ENCODE measurements at places on chromosomes 6 and 20. TPM values are rescaled to one million over a fixed set of nuclear protein-coding genes. Genes with fewer than 3 reads are reported as not detected.

The SLC2A10 gene
- total RNA-seq, result not detected

DNA sequence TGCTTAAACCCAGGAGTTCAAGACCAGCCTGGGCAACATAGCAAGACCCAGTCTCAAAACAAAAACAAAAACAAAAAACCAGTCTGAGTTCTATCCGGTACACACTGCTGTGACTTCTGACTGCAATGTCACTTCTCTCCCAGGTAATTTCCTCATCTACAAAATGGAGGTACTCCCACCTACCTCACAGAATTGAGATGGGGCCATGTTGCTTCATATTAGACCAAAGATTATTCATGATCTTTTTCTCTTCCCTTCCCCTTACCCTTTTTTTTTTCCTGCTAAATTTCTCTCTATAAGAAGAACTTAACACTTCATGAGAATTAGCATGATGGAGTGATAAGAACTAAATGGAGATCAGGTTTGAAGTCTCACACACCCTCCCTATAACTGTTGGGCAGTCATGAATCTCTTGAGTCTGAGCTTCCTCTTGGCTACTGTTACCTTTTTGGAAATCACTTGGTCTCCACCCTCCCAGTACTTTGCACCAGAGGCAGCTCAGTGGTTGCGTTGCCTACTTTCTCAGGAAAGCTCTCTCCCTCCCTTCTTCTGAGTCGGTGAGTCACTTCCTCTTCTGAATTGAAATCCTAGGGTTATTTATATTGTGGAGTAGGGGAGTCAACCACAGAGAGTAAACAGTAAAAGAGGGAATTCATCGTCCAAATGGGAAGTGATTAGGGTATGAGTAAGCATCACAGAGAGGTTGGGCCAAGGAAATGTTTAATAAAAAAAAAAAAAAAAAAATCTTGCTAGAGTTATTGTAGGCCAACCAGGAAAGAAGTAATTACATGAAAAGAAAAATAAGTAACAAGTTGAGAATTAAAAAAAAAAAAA lies 59.9 kb upstream of the MAP7 start:
- no peak overlapping the region for H3K4me3 ChIP-seq
- no peak for DNase-seq
- peaks cover 15% of the 10 kb centered on the region for H3K4me1 ChIP-seq
- H3K27ac ChIP-seq, result no peak overlapping the region
- H3K27me3 ChIP-seq, result no peaks in the 10 kb centered on the region

The IMPG1 gene
- not detected for total RNA-seq

The SLC52A3 gene
- total RNA-seq, result not detected

- DNase-seq, result no peak
- H3K36me3 ChIP-seq, result no peaks in the 10 kb centered on the region
- no peaks in the 10 kb centered on the region for H3K4me1 ChIP-seq
- no peak overlapping the region for H3K4me3 ChIP-seq
- H3K27me3 ChIP-seq, result peaks cover 11% of the 10 kb centered on the region
Observed at GRCh38 chr20:4457566-4458543, 263.9 kb upstream of the PRND start.

DNA sequence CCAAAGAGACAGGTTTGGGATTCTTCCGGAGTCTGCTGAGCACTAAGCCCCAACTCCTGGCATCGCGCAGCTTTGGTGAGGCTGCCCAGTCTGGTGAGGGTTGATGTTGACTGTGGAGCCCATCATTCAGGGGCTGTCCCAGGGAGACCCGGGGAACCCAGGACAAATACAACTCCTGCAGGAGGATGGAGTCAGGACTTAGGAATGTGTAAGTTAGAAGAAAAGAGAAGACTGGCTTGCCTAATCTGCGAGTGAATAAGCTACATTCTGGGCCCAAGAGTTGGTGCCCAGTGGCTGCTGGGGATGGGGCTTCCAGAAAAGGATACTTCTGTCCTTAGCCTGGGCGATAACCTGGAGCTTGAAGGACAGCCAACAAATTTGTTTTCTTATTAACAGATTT lies 47.9 kb downstream of the STK35 start:
- no peak overlapping the region for H3K27ac ChIP-seq
- H3K4me3 ChIP-seq, result no peak overlapping the region
- DNase-seq, result no peak
- H3K27me3 ChIP-seq, result no peaks in the 10 kb centered on the region

DNA sequence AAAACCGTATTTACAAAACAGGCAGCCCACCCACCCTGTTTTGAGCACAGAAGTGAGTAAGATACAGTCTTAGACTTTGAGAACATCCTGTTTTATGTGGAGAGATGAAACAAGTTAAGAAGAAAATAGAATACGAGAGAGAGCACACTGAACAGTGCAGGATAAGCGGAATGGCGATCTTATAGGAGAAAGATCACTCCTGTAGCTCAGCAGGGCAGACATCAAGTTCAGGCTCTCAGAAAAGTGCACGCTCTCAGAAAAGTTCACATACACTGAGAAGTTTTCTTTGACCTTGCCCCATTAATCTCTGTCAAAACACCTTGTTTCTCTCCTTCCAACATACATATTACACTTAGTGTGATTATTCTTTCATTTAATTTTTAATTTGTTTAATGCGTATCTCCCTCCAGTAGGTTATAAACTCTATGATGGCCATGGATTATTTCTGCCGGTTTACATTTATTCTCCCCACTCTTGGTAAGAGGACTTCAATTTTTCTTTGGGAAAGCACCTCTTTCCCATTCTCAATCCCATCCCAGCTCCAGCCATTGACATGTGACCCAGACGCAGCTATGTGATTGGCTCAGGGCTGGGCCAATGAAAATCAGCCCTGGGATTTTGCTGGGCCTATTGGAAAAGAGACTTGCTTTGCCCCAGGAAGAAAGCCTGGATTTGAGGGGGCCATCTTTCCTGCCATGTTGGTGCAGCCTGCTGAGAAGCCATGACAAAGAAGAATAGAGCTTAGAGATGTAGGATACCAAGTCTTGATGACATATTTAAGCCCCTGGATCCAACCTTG lies 16.2 kb downstream of the KCNB1 start:
- no peaks in the 10 kb centered on the region for H3K4me1 ChIP-seq
- DNase-seq, result no peak
- H3K4me3 ChIP-seq, result no peak overlapping the region
- no peaks in the 10 kb centered on the region for H3K36me3 ChIP-seq
- H3K27me3 ChIP-seq, result peaks cover 16% of the 10 kb centered on the region

DNA sequence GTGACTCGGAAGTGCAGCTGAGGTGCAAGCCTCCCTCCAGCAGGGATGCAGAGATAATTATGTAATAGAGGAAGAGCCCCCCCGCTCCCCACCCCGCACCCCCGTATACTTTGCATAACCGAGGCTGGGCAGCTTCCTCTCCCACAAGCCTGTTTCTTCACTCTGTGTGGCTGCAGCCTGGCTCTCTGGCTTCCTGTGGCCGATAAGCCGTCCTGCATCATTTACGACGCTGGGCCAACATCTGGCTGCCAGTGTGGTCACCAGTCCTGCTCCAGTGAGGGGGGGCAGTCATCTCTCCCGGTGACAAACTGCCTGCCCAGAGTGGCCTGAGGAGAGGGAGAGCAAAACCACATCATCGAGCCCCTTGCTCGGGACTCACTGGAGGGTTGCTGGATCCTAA lies 59.2 kb downstream of the RBM38 start:
- H3K27me3 ChIP-seq, result peaks cover 31% of the 10 kb centered on the region
- peaks cover 38% of the 10 kb centered on the region for H3K4me1 ChIP-seq
- peak; percentile 63 for DNase-seq

The RAD21L1 gene
- not detected for total RNA-seq

The RSPO4 gene
- total RNA-seq, result not detected

- peak; percentile 33 for DNase-seq
- peaks cover 20% of the 10 kb centered on the region for H3K4me1 ChIP-seq
- H3K27me3 ChIP-seq, result peaks cover 66% of the 10 kb centered on the region
- peak overlapping the region; percentile 57 for H3K4me3 ChIP-seq
- no peaks in the 10 kb centered on the region for H3K36me3 ChIP-seq
- peak overlapping the region; percentile 31 for H3K27ac ChIP-seq
Observed at GRCh38 chr6:156396068-156396771, 381.0 kb upstream of the ARID1B start.

DNA sequence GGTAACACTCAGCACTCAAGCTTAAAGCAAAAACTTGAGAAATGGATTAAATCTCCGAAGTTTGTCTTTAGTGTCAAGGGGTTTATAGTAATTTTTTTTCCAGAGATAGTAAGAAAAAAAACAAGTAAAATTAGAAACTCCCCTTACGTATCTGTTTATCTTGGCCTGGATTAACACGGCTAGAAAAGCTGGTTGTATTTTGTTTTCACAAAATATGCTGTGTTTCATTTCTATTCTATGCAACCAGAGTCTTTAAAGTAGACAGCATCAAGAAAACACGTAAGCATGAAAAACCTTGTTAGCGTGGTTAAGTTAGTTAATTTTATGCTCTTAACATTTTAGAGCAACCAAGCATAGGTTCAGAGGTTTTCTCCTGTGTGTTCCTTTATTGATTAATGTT lies 21.8 kb upstream of the ERVFRD-1 start:
- H3K4me1 ChIP-seq, result no peaks in the 10 kb centered on the region
- no peak overlapping the region for H3K27ac ChIP-seq
- no peaks in the 10 kb centered on the region for H3K27me3 ChIP-seq
- no peak overlapping the region for H3K4me3 ChIP-seq
- DNase-seq, result no peak

The ADGB gene
- not detected for total RNA-seq

The MAFB gene
- total RNA-seq, result not detected

DNA sequence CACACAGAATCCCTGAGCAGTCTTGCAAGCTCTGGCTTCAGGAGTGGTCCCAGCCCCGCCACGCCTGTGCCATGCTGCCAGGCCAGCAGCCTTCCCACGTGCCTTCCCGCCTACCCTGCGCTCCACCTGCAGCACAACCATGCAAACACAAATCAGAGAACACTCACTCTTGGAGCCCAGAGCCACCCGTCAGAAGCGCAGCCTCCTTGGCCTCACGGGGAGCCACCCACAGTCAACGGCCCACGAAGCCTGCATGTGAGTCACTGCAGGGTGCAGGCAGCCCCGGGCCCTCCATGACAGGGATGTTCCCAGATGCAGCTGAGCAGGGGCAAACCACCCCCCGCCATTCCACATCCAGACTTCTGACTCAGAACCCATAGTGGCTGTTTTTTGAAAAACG lies 217.0 kb downstream of the DLL1 start:
- peaks cover 39% of the 10 kb centered on the region for H3K27me3 ChIP-seq
- no peak for DNase-seq
- no peak overlapping the region for H3K4me3 ChIP-seq

DNA sequence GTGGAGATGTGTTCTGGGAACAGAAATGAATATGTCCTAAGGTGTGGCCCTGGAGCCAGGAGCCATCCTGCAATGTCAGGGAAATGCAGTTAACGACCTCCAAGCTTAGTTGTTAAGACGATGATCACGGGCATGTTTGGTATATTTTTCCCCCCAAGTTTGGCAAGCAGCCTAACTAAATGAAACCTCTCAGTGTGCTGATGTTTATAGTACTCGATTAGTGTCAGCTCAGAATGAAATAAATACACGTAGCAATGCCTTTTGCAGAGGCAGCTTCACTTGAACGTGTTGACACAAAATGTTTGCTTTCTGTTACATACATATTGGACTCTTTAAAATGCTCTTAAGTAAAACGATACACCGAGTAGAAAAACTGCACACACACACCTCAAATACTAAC lies 76.2 kb upstream of the OLIG3 start:
- DNase-seq, result no peak
- no peak overlapping the region for H3K27ac ChIP-seq
- no peaks in the 10 kb centered on the region for H3K36me3 ChIP-seq
- peaks cover 39% of the 10 kb centered on the region for H3K27me3 ChIP-seq

GRCh38 chr6:159017757-159018559 lies 18.0 kb upstream of the RSPH3 start:
- H3K27ac ChIP-seq, result peak overlapping the region; percentile 52
- no peak overlapping the region for H3K4me3 ChIP-seq
- H3K36me3 ChIP-seq, result peaks cover 20% of the 10 kb centered on the region
- peaks cover 29% of the 10 kb centered on the region for H3K4me1 ChIP-seq
- no peaks in the 10 kb centered on the region for H3K27me3 ChIP-seq

The MCHR2 gene
- total RNA-seq, result not detected

DNA sequence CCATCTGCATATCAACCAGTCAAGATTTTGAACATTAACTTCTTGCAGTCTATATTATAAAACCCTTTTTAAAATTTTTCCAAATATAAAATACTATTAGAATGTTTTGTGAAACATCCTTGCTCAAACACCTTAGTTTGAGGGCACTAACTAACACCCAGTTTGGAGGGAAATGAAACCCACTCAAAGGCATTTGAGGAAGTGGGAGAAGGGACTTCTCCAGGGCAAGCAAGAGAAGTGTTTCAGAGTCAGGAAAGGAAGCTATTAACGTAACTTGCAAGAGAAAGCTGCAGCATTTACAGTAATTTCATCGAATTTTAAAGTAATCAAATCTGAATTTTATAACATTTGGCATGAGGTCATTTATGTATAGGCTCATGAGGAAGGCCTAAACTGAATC lies 21.3 kb downstream of the MTFR2 start:
- H3K36me3 ChIP-seq, result peaks cover 23% of the 10 kb centered on the region
- H3K27me3 ChIP-seq, result no peaks in the 10 kb centered on the region
- no peak for DNase-seq
- H3K4me1 ChIP-seq, result peaks cover 8% of the 10 kb centered on the region
- H3K27ac ChIP-seq, result no peak overlapping the region

DNA sequence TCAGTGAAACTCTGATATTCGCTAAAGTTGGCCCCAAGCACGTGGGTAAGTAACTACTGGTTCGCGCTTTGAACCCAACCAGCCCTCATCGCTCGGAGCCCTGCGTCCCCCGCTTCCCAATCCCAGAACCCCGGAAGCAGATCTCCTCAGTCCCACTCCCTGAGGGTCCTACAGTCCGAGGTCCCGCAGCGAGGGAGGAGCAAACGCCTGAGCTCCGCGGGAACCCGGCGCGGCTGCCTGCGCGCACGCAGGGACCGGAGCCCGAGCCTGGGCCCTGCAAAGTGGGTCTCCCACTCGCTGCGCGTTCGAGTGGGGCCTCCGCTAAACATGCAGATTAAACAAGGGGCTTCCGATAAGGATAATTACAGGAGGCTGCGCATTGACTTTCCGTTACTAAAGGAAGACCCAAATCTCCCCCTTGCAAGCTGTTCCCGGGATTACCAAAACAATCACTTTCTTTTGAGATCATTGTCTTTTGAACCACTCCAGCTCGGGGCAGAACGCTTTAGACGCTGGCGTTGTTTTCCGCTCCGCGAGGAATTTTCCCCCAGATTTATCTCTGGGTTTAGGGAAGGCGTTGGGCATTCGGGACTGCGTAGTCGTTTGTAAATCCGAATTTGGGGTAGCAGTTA lies 1.3 kb upstream of the VSX1 start:
- peaks cover 10% of the 10 kb centered on the region for H3K4me1 ChIP-seq
- H3K27ac ChIP-seq, result no peak overlapping the region
- peaks cover 4% of the 10 kb centered on the region for H3K36me3 ChIP-seq
- no peak for DNase-seq

DNA sequence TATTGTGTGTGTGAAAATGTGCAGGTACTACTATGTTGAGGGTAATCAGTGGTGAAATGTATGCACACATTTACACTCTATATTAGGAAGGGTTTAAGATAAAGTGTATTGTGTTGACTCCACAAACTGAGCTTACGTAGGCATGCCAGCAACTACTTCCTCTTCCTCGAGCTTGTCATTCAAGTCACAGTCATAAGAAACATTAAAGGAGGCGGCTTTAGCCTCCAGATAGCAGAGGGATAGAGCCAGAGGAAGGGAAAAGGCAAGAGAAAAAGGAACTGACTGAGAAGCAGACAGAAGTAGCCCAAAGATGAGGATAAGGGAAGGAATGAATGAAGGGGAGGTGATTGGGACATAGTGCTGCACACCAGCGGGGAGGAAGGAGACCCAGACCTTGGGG lies 55.2 kb downstream of the SMLR1 start:
- no peaks in the 10 kb centered on the region for H3K27me3 ChIP-seq
- H3K36me3 ChIP-seq, result no peaks in the 10 kb centered on the region
- no peaks in the 10 kb centered on the region for H3K4me1 ChIP-seq
- no peak for DNase-seq
